ENCODE measurements at places on chromosomes 6 and 20. TPM values are rescaled to one million over a fixed set of nuclear protein-coding genes. Genes with fewer than 3 reads are reported as not detected.
A peak's percentile ranks its signal among the peaks of the same experiment; 100 is the strongest.

The LY6G6C gene
- total RNA-seq, result not detected

GRCh38 chr20:44021900-44022299 is 107.2 kb downstream of the TOX2 start:
- DNase-seq, result no peak

The MUCL3 gene
- not detected for total RNA-seq

- DNase-seq, result no peak
Observed at GRCh38 chr6:73152556-73152955, 72.7 kb downstream of the KHDC1L start.

DNA sequence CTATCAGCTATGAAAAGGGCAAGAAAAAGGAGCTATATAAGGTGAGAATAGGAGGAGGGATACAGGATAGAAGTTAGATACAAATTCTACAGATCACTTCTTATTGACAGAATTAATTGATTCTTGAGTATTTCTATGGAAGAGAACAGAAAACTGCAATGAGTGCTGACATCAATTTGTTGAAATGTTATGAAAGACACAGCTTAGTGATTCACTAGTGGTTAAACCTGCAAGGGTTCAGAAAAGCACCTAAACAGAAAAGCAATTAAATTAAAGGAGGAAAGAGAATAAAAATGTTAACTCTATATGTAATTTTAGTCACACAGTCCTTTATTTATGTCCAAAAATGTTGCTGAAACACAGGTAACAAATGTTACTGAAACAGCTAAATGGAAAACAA is 254.4 kb upstream of the RUNX2 start:
- no peak for DNase-seq

DNA sequence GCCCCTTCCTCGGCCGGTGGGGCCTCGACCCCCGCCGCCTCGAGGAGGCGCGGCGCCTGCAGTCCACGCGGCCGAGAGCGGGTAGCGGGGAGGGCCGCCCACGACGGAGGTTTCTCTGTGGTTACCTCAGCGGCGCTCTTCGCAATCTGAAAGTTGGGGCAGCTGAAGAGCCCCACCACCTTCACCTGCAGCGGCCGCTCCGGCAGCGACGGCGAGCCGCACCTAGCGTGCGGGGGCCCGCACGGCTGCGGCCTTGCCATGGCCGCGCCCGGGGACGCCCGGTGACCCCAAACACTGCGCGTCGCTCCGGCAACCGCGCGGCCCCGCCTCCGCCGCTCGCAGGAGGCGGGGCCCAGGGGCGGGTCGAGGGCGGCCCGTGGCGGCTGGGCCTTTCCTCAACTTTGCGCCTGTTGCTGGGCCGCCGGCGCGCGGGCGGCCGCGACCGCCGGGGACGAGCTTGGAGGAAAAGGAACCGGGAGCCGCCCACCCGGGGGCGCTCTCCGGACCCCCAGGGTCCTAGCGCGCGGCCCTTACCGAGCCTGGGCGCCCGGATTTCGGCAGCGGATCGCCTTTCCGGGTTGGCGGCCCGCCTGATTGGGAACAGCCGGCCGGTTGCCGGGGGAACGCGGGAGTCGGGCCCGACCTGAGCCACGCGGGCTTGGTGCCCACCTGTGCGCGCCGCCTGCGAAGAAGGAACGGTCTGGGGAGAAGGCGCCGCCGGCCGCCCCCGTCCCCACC is at the start of the genes PPIL6 and SMPD2:
Gene PPIL6, minus strand, starts transcription at position 298 of the 738 bp plus-strand sequence. Its CDS starts 38 bp downstream, at position 260.
Gene SMPD2, plus strand, starts transcription at position 394 of the 738 bp plus-strand sequence. CDS start 398 bp downstream, outside the sequence.
- peak; percentile 91 for DNase-seq

The ADGB gene
- total RNA-seq, result not detected

DNA sequence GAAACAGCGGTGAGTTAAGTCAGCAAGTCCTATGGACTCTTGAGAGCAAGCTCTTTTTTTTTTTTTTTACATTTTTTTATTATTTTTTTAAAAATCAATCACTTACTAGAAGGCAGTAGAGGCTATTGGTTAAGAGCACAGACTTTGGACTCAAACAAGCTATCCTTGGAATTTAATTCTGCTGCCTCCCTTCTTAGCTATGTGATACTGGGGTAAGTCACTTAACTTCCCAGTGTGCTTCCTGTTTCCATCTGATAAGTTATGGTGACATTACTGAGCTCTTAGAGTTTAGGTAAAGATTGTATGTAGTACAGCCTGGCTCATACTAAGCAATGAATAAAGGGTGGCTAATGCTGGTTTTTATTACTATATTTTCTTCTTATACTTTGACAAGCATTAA is 770.5 kb upstream of the FLRT3 start:
- no peak for DNase-seq

The PTCRA gene
- total RNA-seq, result not detected

GRCh38 chr20:1130847-1131246 is 12.4 kb downstream of the PSMF1 start:
- peak; percentile 70 for DNase-seq

GRCh38 chr20:13249118-13249797 is 28.2 kb downstream of the ISM1 start:
- DNase-seq, result no peak

GRCh38 chr20:53023732-53024520 is 51.8 kb downstream of the TSHZ2 start:
- DNase-seq, result no peak

DNA sequence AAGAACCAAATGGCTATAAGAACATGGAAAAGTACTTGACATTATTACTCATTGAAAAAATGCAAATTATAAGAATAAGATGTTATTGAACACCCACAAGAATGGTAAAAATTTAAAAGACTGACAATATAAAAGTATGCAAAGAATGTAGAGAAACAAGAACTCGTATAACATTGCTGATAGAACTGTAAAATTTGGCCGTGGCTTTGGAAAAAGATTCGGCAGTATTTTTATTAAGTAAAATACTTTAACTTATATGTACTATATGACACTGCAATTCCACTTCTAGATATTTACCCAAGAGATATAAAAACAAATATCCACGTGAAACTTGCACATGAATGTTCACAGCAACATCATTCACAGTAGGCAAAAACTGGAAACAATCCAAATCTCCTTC is 239.2 kb downstream of the TPBG start:
- no peak for DNase-seq

GRCh38 chr6:35602133-35602946 is 86.4 kb downstream of the FKBP5 start:
- no peak for DNase-seq

- no peak for DNase-seq
Observed at GRCh38 chr6:25012657-25013056, 76.9 kb upstream of the RIPOR2 start.

DNA sequence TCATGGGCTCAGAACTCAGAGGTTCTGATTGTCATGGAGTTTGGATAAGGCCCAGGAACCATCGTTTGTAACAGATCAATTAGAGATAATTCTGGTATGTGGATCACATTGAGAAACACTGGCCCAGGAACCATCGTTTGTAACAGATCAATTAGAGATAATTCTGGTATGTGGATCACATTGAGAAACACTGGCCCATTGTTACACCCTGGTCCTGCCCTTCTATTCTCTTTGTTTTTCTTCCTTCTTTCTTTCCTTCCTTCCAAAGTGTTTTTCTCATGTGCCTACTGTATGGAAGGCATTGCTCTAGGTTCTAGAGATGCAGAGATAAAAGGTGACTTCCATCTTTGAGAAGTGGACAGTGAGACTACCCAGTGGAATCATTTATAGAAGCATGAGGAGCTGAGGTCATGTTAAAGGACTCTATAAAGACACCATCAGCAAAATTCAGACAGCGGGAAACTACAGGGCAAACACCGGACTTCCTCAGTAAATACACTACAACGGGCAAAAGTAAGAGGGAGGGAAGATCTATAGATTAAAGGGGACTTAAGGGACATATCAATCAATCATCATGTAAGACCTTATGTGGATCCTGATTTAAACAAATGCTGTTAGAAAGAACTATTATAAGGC is 153.8 kb downstream of the UNC5CL start:
- no peak for DNase-seq

The CRISP1 gene
- not detected for total RNA-seq

DNA sequence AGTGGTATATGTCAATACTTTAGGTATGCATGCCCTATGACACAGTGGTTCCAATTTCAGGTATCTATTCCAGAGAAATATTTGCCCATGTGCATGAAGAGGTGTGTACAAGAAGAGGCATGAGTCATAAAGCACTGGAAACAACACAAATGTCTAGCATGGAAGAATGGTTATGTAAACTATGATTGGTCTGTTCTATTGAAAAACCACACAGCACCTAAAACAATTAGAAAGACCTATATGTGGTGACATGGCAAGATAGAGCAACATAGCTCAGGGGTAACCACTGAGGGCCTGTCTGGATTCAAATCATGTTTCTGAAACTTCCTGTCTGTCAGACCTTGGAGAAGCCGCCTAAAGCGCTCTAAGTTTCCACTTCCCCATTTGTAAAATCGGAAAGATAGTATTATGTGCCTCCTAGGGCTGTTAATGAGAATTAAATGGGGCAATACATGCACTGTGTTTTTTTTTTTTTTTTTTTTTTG is 76.0 kb upstream of the SHLD1 start:
- no peak for DNase-seq

The TRPC4AP gene
- 34.3 TPM for total RNA-seq

DNA sequence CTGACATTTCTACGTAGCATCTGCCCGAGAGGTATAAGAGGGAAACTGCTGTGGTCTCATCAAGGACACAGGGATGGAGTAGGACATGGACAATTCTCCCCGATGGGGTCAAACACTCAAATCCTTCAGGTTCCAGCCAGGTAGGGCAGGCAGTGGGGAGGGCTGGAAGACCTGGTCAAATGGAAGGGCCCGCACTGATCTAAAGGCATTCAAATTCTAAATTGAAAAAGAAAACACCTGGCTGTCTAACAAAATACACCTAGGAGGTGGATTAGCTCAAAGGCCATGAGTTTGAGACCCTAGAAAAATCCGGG is 8.2 kb downstream of the DUSP15 start:
- DNase-seq, result no peak

The TRIM15 gene
- not detected for total RNA-seq

DNA sequence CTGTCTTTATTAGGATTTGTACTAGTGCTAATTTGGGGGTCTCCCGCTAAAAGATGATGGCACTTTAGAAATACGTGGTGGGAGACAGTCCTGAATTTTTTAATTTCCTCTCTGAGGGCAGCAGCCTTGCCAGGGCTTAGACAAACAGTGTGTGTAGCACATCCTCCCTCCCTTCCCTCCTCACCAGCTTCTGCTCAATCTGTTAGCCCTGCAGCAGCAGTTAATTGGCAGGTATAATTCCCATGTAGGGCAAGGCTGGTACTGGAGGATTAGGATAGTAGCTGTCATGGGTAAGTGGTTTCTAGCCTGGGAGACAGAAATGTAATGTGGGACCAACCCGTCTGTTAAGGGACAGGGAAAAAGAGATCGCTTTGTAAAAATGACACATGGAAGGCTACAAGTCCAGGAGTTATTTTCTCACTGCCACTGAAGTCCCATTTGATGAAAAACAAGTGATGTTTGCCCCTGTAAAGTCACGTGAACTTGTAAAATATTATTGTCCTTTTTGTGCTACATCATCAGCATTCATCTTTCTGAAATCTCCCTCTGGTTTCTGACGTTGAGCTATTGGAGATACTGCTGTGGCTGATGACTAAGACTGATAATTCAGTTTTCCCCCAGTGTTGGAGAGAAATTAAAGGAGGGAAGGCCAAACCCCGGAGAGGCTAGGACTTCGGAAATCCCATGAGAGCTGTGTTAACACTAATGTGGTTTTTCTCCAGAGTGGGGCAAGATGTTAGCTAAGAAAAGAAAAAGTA is 40.6 kb downstream of the CTNNBL1 start:
- DNase-seq, result no peak

The SAMD5 gene
- total RNA-seq, result 2.9 TPM

The VGLL2 gene
- total RNA-seq, result 22.8 TPM

DNA sequence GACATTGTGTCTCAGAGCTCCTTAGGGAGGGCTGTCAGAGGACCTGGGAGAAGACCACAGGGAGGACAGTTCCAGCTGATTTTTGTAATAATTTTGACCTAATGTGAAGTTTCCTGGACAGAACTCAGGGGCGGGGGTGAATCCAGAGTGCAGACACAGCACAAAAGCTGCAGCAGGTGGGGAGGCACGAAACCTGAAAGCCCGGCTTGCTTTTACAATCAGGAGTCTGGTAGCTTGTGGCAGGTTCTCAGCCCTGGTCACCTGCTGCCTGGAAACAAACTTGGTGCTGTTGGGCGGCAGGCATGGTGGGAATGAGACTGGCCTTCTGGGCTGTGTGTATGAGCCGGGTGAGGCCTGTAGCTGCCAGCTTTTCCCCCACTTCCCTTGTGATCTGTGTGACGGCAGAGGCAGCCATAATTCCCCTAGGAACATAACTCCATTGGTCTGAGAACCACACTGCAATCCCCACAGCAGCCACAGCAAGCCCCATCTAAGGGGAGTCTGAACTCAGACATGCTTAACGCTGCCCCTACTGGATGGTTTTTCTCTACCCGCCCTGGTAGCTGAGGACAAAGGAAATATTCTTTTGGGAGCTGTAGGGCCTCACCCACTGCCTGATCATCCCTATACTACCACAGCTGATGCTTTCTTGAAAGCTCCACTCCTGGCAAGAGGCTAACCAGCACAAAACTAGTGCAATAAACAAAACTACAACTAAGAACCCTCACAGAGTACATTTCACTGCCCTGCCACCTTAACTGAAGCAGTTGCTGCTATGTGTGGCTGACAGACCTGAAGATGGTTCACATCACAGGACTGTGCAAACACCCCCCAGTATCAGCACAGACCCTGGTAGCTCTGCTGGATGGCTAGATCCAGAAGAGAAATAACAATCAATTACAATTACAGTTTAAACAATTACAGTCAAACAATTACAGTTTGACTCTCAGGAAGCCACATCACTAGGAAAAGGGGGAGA is 1055.1 kb upstream of the GJE1 start:
- no peak for DNase-seq

The CYP39A1 gene
- 7.1 TPM for total RNA-seq

The FKBP5 gene
- total RNA-seq, result 111 TPM

The GPR6 gene
- not detected for total RNA-seq

Data from right cardiac atrium (tissue), 5 donors.